ENCODE measurements at places on chromosomes 16 and 17.

GRCh38 chr17:40382251-40382650 lies 17.7 kb upstream of the GJD3 start:
- DNase-seq: no peak

DNA sequence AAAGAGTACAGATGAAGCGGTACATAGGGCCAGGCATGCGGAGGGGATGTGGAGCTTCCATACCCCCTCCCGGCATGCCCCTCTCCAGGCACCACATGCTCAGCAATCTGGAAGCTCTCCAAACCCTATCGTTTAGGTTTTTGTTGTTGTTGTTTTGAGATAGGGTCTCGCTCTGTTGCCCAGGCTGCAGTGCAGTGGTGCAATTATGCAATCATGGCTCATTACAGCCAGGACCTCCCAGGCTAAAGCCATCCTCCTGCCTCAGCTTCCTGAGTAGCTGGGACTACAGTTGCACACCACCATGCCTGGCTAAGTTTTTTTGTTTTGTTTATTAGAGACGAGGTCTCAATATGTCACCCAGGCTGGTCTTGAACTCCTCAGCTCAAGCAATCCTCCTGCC lies 50.8 kb downstream of the WWOX start:
- no peak for DNase-seq

DNA sequence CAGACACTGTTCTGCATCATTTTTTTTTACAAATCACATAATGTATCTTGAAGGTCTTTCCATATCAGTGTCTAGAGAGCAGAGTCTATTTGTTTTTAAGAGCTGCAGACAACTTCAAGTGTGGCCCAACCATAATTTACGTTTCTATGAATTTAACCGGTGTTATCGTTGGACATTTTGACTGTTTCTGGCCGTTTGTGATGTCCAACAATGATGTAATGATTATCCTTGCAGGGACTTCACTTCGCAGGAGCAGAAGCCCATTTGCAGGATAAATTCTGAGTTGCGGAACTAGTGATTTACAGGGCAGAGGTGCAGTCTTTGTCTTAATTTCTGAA lies 26.9 kb upstream of the HLF start:
- no peak for DNase-seq

GRCh38 chr17:48603959-48604769 lies 622 bp downstream of the HOXB6 start:
- DNase-seq: no peak

DNA sequence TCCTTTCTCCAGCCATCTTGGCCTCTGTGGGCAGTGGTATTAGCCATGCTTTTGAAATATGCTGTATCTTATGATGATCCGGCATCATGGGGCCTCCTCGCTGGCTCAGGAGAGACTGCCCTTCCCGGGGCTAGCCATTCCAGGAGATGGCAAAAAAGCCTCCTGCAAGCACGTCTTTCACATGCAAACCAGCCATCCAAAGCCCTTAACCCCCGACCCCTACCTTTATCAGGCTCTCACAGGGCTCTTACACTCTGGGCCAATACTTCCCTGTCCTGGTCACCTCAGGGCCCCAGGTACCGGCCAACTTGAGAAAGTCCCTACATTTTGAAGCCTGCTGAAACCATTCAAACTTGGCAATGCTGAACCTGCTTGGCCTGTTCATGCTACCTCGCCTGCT lies 36.4 kb downstream of the MYH13 start:
- no peak for DNase-seq

- no peak for DNase-seq
These were observed 84.0 kb upstream of the DNAH17 start for GRCh38 chr17:78661093-78661770.

DNA sequence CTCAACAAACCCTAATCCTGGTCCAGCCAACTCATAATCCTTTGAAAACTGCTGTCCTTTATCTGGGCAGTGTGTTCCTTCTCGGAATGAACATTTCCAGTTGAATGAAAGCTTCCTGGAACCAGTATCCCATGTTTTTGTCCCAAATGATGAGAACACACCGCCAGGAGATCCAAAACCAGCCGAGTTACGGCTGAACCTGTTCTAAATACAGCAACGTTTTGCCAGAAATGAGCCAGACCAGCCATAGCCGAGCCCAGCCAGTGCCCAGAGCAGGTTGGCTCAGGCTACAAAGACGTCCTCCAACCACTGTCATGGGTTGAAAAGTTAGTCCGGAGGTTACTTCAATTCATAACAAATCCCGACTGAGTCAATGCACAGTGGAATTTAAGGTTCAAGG lies 67.6 kb upstream of the FOXF1 start:
- DNase-seq: no peak
